NCI-H2107 (cell line): ENCODE measurements at places on chromosomes 7 and 10.
A peak's percentile ranks its signal among the peaks of the same experiment; 100 is the strongest.

- no peak for DNase-seq
Observed at GRCh38 chr7:43869867-43870240, 537 bp upstream of the MRPS24 start.

DNA sequence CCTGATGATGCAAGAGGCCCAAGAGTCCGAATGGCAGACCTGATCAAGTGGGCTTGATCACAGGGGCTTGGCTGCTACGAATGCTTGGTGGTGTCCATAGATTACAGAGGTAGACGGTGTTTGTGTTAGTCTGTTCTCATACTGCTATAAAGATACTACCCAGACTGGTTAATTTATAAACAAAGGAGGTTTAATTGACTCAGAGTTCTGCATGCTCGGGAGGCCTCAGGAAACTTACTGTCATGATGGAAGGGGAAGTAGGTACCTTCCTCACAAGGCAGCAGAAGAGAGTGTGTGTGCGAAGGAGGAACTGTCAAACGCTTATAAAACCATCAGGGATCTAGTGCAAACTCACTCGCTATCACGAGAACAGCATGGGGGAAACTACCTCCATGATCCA is 268.9 kb upstream of the KLF6 start:
- no peak for DNase-seq

GRCh38 chr7:47266131-47266706 is 315.7 kb downstream of the TNS3 start:
- DNase-seq: no peak

DNA sequence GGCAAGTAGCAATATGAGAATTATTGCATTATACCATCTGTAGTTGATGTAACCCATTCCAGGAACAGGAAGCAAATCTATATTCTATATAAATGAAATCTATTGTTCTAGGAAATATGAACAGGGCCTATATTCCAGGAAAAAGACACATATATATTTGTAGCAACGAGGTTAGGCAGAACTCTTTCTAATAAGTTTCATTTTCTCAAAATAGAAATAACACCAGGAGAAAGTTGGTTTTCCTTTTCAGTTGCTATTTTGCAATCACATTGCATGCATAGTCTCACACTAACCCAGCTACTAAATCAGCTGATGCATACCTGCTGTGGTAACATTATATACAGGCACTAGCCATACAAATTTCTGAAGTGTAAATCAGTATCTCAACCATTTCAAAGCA is 6.2 kb upstream of the IFIT2 start:
- no peak for DNase-seq

- DNase-seq: no peak
Observed at GRCh38 chr10:36638462-36639155, 486.8 kb upstream of the ANKRD30A start.

- no peak for DNase-seq
Observed at GRCh38 chr10:70461397-70462348, 16.9 kb upstream of the PALD1 start.

- DNase-seq: no peak
Observed at GRCh38 chr10:103931603-103932002, 13.6 kb upstream of the STN1 start.

GRCh38 chr10:112716924-112717413 is 233.1 kb upstream of the TCF7L2 start:
- no peak for DNase-seq

DNA sequence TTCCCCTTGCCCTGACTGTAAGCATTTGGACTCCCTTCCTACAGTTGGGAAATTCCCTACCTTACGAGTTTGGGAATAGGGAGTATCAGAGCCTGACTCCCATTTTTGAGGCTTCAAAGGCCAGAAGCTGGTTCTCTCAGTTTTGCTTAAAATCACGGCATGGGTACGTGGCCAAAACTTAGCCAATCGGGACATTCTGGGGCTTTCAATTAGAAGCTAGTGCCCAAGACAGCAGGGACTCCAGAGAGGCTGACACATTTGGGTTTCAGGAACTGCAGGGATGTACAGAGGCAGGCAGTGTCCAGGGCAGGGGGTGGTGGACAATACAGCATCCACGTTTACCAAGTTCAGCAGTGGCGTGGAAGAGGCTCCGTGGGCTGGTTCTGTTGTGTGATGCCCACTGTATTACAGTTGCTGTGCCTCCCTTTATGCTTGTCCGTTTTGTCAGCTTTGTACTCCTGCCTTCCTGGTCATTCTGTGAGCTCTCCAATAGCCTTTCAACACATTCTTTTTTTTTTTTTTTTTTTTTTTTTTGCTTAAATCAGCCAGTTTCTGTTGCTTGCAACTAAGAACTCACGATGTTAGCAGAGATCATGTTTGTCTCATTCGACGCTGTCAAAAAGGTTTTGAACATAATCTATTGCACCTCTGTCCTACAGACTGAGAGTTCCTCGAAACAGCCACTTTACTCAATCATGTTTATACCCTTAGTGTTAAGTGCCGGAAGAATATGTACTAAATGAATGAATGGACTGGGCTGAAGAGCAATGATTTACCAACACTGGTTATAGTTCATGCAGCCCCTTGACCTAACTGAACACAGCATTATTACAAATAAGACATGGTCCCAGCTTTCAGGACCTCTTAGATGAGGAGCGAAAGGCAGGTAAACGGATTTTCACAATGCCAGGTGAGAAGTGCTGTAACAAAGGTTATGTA is 1.1 kb downstream of the GGCT start:
- no peak for DNase-seq

DNA sequence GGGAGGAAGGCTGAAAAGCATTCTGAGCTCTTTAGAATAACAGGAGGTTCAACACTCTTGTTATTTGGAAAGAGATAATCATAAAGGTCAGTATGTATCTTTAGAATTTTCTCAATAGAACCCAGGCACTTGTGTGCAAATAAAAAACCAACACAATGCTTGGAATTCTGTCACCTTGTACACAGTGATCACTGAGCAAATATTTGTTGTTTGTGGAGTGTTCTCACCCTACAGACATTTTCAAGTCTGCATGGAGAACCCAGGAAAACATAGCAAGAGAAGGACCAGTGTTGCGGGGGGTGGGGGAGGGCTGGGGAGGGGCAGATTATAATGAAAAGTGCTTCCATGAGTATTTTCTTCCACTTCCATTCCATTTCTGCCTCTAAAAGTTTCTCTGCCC is 87.4 kb downstream of the FAM107B start:
- no peak for DNase-seq

- no peak for DNase-seq
Observed at GRCh38 chr10:115951242-115951641, 321.8 kb downstream of the GFRA1 start.

DNA sequence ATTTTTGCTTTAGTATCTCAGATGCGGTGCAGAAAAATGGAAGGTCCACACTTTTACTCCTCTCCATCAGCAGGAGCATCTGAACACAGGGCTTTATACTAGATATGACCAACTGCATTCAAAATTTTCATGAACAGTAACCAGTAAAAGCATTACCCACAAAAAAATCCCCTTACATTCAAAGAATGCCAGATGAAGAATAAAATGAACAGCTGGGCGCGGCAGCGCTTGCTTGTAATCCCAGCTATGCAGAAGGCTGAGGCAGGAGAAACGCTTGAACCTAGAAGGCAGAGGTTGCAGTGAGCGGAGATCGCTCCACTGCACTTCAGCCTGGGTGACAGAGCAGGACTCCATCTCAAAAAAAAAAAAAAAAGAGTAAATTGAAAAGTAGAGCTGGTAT is 3.1 kb downstream of the SAR1A start:
- DNase-seq: no peak

DNA sequence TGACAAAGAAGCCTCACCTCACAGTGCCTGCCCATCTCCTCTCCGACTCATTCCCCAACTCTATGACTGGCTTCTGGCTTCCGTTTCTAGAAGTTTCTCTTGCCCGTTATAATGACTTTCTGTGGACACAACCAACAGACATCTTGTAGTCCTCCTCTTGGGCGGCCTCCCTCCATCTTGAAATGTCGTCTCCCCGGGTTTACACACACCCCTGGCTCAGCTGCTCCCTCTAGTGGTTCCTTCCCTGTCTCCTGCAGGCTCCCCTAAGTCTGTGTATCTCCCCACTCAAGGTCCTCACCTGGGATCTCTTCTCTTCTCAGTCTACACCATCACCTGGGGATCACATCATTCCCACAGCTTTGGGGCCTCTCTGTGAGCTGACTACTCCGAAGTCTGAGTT is 123.4 kb upstream of the NEBL start:
- DNase-seq: peak; percentile 1

DNA sequence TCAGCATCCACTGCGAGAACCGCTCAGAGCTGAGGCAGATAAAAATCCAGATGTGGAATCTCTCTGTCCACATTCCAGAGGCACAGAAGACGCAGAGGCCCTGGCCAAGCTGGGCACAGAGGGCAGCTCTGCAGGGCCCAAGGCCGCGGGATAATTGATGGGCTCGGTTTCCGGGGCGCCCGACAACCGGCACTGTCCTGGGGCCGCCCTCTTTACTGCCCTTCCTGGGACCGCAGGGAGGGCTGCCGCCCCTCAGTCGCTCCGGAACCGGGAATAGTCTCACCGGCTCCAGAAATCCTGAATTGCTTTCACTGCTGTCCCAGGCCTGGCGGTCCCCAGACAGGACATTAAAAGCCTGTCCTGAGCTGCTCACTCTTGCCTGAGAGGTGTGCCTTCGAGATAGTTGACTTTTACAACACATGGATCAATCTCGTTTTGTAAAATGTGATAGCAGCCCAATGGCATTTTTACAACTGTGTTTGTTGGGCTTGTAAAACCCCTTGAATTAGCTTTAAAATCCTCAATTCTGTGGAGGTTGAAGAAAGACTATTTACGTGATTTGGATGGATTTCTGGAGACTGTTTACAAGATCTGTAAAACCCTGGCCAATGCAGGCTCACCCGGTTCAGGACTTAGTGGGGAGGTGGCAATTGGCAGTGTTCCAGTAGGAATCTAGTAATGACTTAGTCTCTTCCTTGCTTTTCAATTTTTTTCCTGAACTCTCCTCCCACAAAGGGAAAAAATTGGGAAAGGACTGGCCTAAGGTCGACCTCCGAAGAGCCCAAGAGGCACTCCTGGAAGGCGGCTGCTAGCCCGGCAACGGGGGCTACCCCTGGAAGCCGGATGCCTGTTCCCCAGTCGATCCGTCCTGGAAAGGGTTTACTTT is 1.4 kb upstream of the HOXA6 start:
- no peak for DNase-seq

GRCh38 chr7:18590744-18591340 is 95.3 kb downstream of the HDAC9 start:
- no peak for DNase-seq

GRCh38 chr10:99815621-99816020 is 33.2 kb downstream of the ABCC2 start:
- no peak for DNase-seq

GRCh38 chr7:23264916-23265458 is 18.4 kb downstream of the GPNMB start:
- DNase-seq: no peak
